ENCODE measurements at places on chromosomes 12 and 14.

DNA sequence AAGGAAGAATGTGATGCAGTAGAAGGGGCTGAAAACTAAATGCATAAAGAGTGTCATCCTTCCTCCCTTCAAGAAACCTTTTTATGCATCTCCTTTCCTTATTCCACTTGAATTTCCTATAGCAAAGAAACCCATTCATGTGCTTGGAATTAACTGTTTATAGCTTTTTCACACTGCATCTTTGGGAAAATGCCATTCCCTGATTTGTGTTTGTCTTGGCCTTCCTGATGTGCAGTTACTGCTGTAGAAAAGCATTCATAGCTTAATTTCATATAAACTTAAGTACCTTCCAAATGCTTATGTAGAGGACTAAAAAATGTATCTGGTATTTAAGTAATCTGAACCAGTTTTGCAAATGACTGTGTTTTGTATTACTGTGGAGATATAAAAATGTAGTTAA lies 61.8 kb downstream of the SDR9C7 start:
- no peak for DNase-seq

DNA sequence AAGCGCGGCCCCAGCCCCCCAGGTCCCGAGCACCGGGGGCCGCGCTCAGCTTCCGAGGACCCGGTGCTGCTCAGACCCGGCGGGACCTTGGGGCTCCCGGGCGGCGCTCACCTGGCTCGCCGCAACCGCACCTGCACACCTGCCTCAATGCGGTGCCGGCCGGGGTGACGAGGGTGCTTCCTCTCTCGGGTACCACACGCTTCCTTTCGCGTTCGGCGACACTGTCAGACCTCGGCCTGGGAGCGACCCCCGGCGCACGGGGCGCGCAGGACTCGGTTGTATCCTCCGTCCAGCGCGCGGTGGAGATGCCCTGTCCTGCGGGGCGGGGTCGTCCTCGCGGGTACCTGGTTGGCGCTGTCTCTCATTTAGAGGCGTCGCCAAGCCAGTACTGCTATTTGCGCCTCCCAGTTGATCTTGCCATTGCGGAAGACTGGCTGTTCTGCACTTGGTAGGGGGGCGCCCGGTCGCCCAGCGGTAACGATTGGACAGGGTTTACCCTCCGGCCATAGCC lies 718 bp downstream of the PACS2 start:
- DNase-seq, result no peak

DNA sequence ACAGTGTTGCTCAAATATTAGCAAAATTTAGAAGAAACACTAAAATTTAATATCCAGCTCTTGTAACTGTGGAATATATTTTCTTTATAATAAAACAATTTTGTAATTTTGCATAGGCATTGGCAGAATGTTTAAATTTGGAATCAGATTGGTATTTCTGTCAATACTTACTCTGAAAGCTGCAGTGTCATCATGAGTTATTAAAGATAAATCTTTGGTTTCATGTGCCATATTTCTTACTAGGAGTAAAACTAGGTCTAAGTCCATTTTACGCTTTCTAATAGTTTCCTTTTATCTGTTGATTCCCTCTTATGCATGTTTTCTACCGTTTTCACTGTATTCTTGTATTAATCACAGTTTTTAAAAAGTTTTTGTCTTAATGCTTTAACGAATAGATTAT lies 49.7 kb downstream of the CCDC91 start:
- no peak for DNase-seq

DNA sequence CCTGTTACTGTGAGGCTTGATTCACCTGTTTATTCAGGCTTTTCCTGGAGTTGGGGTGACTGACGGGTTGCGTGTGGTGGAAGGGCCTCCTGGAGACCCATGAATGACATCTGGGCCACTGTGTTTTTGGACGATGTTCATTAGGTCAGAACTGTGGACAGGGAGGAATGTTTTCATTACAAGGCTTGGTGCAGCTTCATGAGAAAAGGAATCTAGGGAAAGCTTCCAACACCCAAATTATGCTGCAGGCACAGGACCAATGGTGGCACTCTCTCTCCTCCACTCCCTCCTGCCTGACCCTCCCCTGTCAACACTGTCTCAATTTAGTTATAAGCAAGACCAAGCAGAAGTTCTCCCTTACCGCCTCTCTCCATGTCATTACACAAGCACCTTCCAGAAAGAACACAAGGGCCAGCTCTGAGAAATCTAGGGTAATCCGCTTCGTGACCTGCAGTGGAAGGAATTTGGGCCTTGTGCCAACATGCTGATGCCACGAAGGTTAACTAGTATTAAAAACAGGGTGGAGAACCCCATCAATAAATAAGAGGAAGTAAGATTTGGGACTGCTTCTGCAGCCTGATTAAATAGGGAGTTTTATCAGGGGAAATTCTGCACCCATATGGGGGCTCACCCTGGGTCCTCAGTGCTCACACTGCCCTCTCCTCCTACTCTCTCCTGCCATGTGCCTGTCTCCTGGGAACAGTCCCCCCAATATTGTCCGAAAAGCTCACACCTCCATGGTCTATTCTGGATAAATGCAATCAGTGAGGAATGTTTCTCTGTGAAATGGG lies 200.3 kb downstream of the KTN1 start:
- no peak for DNase-seq

GRCh38 chr12:115569345-115570068 lies 708.0 kb downstream of the MED13L start:
- no peak for DNase-seq

- no peak for DNase-seq
These were observed 33.6 kb upstream of the MAP3K9 start for GRCh38 chr14:70842851-70843462.

- peak; percentile 90 for DNase-seq
These were observed at the start of gene ANAPC7 for GRCh38 chr12:110403146-110403975. Gene ANAPC7 (minus strand): TSS chr12:110403708. CDS start chr12:110403627, 81 bp downstream.

GRCh38 chr14:77613201-77613600 lies 3.2 kb downstream of the SPTLC2 start:
- no peak for DNase-seq

DNA sequence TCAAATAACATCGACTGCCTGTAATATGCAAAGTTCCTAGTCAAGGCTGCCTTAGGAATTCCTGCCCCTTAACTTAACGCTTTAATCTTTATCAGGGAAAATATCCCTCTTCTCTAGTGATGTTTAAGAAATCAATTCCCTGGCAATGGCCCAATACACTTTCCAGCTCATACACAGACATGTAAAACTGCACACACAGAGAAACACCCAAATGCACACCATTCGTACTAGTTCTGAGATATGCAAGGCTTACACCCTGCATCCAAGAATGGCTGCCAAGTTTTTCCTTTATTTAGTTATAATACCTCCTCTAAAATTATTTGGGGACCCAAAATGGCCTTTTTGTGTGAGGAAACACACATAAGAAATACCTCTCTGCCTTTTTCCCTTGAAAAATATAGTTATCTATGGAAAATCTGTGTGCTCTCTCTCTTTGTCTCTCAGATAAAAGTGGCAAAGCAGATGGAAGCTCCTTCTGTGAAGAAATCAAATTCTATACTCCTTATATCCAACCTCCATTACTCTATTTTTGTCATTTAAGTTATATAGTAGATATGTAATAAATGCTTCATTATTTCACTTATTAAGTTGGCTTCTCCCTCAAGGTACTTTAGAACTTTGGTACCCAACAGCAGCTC lies 120.0 kb upstream of the MDM1 start:
- no peak for DNase-seq

DNA sequence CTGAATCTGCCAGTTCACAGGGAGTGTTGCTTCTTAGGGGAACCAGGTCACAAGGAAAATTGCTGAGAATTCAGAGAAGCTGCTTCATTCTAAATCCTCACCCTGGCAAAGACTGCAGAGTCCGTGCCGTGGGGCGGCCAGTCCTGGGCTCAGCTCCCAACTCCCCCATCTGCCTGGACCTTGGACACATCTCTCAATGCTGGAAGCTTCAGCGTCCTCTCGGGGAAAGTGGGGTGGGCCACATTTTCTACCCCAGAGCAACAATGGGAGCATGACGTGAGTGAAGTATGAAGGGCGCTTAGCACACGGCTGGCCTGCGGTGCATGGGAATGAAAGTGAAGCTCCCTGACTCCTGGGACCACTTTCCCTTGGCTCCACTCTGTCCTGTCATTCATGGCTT lies 31.2 kb downstream of the HVCN1 start:
- DNase-seq, result no peak

GRCh38 chr14:33900706-33901105 lies 50.2 kb downstream of the EGLN3 start:
- DNase-seq, result no peak

DNA sequence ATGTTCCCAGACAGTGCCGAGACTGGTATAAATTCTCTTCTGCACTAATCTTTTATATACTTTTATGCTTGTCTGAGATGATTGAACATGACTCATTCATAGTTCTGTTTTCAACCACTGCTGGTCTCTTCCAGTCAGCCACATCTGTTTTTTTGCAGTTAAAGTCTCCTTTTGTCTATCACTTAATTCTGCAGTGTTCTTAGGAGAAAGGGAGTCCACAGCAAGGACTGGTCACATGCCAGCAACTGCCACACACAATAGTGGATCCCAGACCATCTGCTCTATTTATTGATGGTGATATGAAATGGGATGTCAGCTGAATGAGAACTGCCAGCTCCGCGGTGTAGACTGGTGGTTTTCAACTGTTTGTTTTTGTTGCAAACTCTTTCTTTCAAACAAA lies 379.8 kb downstream of the MED13L start:
- DNase-seq, result no peak

- no peak for DNase-seq
These were observed 14.7 kb downstream of the CDCA4 start for GRCh38 chr14:105005929-105006830.

- no peak for DNase-seq
These were observed 4.4 kb upstream of the AMIGO2 start for GRCh38 chr12:47084172-47084571.

DNA sequence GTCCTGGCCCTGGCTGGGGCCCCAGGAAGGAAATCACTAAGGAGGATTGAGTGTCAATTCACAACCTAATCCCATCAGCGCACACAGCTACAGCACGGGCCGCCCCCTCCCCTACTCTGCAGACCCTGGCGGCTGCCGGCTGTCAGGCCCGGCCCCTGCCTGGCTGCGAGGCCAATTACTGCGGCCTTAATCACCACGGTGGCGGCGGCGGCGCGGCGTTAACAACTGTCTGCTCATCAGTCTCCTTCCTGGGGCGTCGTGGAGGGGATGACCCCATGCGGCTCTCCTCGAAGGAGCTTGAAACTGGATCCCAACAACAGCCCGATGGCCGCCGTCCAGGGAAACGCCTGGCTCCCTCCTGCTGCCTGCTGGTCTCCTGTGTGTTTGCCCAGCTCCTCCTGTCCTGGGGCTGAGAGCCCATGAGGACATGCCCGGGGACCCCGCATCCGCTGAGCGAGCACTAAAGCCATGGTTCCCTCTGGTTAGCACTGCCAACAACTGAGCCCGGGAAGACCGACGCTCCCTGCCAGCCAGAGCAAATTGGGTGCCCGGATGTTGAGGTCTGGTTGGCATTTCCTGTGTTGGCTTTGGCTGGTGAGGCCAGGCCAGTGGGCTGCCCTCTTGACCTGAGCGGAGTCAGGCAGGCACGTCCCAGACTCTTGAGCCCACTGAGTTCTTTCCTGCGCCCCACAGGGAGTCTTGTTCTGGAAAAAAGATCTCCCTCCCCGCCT lies 21.8 kb upstream of the EIF2B2 start:
- no peak for DNase-seq

DNA sequence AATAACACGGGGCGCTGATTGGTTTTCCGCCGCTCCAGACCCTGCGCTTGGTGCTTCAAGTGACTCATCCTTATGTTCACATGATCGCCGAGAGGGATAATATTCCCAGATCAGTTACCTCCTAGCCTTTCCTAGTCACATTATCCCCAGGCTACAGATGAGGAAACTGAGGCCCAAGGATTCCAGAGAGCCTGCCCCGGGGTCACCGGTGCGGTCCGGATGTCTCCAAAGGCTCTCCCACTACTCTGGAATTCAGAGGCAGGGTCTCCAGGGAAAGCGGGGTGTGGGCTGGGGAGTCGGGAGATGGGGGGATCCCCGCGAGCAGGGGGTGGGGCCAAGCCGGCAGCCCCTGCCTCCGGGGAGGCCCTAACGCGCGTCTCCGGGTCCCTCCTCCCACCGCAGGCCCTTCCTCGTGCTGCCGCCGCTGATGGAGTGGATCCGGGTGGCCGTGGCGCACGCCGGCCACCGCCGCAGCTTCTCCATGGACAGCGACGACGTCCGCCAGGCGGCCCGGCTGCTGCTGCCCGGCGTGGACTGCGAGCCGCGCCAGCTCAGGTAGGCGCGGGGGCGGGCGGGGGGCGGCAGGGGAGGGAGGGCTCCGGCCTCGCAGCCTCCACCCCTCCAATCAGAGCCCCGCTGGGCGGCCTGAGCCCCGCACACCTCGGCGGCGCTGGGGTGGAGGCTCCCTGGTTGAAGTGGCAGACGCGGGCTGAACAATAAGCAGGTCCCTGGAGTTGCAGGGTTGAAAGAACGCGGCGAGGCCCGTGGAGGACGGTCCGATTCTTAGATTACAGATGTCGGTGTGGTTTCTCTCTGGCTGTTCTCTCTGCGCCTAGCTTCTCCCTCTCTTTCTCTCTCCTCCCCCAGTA lies 104.6 kb upstream of the PWP1 start:
- no peak for DNase-seq

DNA sequence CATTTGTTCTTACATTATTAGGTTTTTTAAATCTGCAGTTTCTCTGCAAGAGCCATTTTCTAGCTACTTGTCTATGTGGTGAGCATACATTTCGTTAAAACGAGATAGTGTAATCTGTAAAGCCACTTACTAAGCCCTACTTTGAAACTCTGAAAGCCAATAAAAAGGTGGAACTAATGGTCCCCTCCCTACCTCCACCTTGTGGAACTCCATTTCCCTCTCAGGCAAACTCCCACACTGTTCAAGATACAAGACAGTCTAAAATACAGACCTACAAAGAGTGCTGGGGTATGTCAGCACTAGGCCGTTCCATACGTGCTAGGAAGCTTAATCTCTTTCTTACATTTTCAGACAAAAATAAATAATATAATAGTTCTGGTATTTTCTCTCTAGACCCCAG lies 74.1 kb downstream of the DUSP6 start:
- no peak for DNase-seq

DNA sequence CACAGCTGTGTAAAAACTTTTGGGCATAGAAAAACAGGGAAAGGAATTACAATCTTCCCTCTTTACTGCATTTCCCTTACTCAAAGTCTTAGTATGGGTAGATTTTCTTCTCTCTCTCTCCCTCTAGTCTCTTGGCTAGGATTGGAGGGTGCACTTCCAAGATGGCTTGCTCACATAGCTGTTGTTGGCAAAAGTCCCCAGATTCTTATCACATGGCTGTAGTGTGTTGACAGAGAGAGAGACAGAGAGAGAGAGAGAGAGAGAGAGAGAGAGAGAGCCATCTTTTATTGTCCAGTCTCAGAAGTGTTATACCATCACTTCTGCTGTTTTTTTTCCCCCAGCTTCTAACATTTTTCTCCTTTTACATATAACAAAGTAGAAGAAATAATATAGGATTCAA lies 6.3 kb upstream of the OR4E2 start:
- peak; percentile 5 for DNase-seq

GRCh38 chr14:99605299-99605961 lies 1.4 kb upstream of the CCDC85C start:
- DNase-seq, result peak; percentile 27

DNA sequence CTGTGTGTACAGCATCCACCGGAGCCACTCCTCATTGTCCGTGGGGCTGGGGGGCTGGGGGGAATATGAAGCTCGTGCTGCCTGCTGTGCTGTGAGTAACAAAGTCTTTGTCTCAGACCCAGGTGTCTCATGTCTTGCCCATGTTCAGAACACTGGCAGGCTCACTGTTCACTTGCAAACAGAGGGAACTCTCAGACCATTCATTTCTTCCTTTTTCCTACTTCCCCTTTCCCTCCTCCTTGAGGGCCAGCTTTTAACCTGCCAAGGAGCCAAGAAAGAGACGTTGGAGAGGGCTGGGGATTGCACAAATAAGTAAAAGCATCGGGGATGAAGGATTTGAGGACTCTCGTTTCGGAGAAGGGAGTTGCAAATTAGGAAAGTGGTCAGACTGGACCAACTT lies 21.6 kb downstream of the GPR132 start:
- no peak for DNase-seq
